ENCODE measurements at places on chromosomes 13 and 19. TPM values are rescaled to one million over a fixed set of nuclear protein-coding genes. Genes with fewer than 3 reads are reported as not detected.

ZNF583 gene
- total RNA-seq: 4.5 TPM

DNA sequence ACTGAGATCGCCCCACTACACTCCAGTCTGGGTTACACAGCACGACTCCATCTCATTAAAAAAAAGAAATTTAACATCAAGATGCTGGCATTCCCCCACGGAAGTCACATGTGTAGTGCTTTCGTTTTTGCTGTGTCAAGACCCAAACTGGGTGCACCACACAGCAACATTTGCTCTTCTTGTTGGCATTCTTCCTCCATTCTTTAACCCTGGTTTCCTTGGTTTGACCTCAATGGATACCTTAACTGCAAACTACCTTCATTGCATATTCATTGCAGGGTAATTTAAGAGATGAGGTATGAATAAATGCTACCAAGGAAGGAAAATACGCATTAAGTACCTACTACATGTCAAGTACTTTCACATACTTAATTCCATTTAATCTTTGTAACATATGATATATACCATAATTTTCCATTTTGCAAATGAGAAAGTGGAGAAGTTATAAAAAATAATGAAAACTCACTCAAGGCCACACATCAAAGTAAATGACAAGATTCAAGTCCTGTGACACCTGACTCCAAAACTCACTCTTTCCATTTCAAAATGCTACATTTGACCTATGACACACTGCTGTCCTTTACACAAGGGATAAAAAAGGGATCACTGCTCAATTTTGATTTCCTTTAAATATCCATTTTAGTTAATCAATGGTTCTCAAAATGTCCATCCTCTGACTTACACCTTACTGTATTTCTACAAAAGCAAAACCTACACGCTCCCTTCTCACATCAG, 59.2 kb downstream of the STK24 start:
- no peak overlapping the region for H3K27ac ChIP-seq
- H3K27me3 ChIP-seq: no peaks in the 10 kb centered on the region

TRIM13 gene
- 23.7 TPM for total RNA-seq

- no peak overlapping the region for H3K27ac ChIP-seq
- peak overlapping the region; percentile 5 for H3K4me3 ChIP-seq
- peaks cover 15% of the 10 kb centered on the region for H3K4me1 ChIP-seq
- DNase-seq: no peak
- no peaks in the 10 kb centered on the region for H3K27me3 ChIP-seq
Measured at GRCh38 chr13:24747248-24748060, 16.5 kb upstream of the RNF17 start.

NMRK2 gene
- not detected for total RNA-seq

GRCh38 chr13:51733374-51734298, 70.3 kb downstream of the DHRS12 start:
- H3K27ac ChIP-seq: peak overlapping the region; percentile 18
- H3K36me3 ChIP-seq: no peaks in the 10 kb centered on the region
- DNase-seq: peak; percentile 33
- H3K4me1 ChIP-seq: peaks cover 66% of the 10 kb centered on the region

CACNG6 gene
- total RNA-seq: not detected

Measured in tibial nerve (tissue), 4 donors.